ENCODE measurements at places on chromosomes 11 and 22.

GRCh38 chr11:47375020-47375419, 3.3 kb downstream of the SPI1 start:
- DNase-seq = no peak

DNA sequence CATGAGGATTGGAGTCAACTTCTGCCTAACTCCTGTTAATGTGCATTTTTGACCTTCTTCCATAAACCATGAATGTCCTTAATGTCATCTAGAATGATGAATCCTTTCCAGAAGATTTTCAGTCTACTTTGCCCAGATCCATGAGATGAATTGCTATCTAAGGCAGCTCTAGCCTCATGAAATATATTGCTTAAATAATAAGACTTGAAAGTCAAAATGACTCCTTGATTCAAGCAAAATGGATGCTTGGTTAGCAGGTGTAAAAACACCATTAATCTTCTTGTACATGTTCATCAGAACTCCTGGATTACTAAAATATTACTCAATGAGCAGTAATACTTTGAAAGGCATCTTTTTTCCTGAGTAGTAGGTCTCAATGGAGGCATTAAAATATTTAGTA, 238.5 kb upstream of the ZC3H12C start:
- no peak for DNase-seq

DNA sequence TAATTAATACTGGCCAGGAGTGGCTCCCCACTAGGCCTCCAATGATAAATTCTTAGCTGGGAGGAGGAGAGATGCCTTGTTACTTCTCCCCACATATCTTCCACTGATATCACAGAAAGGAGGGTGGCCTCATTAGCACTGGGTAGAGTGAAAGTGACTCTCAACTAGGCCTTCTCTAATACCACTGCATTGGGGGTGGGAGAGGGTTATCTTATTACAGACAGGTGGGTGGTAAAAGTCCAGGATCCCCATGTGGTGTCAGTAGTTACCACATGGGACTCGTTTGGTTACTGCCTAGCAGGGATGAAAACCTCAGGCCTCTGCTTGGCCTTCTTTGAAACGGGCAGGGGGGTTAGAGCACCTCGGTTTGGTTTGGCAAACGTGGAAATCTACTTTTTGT, 167.3 kb downstream of the UVRAG start:
- DNase-seq = no peak

DNA sequence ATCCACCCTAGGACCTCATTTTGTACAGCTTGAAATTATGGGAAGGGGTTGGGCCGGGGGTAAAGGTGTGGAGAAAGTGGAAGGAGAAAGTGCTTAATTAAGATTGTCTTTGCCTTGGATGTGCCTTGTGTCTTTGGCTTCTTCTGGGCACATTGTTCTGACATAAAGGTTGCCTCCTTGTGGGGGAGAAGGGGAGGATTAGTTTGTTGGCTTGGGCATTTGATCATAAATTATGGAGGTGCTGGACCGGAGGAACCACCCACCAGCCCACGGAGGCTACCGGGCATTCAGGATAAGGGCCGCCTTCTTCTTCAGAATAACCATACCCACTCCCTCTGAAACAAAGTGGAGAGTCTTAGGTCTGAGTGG, 1.3 kb downstream of the PAFAH1B2 start:
- DNase-seq = no peak

GRCh38 chr11:116786966-116787365, 857 bp downstream of the ZPR1 start:
- no peak for DNase-seq
